Fibroblast of lung (primary cell): ENCODE measurements at places on chromosomes 12 and 14. TPM values are rescaled to one million over a fixed set of nuclear protein-coding genes. Genes with fewer than 3 reads are reported as not detected.

- no peaks in the 10 kb centered on the region for H3K36me3 ChIP-seq
- DNase-seq = peak; percentile 58
- no peaks in the 10 kb centered on the region for H3K27me3 ChIP-seq
- H3K4me1 ChIP-seq = no peaks in the 10 kb centered on the region
- no peak overlapping the region for H3K4me3 ChIP-seq
Observed at GRCh38 chr12:22377731-22378496, 43.4 kb upstream of the ST8SIA1 start.

GRCh38 chr14:29454026-29454693 is 473.5 kb downstream of the PRKD1 start:
- no peaks in the 10 kb centered on the region for H3K36me3 ChIP-seq
- no peak overlapping the region for H3K27ac ChIP-seq
- H3K4me3 ChIP-seq = no peak overlapping the region
- no peak for DNase-seq

GRCh38 chr12:5083955-5084849 is 40.5 kb downstream of the KCNA5 start:
- no peaks in the 10 kb centered on the region for H3K27me3 ChIP-seq
- peak; percentile 75 for DNase-seq
- H3K4me1 ChIP-seq = peaks cover 28% of the 10 kb centered on the region

DNA sequence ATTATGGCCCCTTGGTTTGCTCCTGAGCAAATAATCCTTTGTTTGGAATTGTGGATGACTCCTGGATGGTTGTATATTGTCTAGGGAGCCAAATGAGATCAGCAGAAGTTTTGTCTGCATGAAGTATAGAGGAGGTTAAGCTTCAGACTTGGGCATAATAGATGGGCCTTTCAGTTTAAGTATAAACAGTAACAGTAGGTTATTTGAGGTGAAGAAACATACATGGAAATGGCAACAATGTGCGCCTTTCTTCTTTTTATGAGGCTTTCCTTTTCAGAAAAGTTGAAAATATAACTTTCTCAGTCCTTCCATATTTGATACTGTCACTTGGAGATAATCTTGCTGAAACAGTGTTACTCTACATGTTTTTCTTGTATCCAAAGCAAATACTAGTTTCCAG is 63.7 kb upstream of the PPP1R12A start:
- no peak overlapping the region for H3K27ac ChIP-seq
- H3K4me3 ChIP-seq = no peak overlapping the region
- DNase-seq = no peak

GRCh38 chr12:127343940-127344339 is 923.0 kb upstream of the TMEM132C start:
- H3K27ac ChIP-seq = no peak overlapping the region
- H3K4me3 ChIP-seq = no peak overlapping the region
- H3K27me3 ChIP-seq = no peaks in the 10 kb centered on the region
- peak; percentile 25 for DNase-seq

- H3K27ac ChIP-seq = no peak overlapping the region
- H3K36me3 ChIP-seq = no peaks in the 10 kb centered on the region
- DNase-seq = no peak
- H3K4me1 ChIP-seq = no peaks in the 10 kb centered on the region
- H3K27me3 ChIP-seq = peaks cover 19% of the 10 kb centered on the region
Observed at GRCh38 chr12:1814266-1814665, 6.1 kb upstream of the LRTM2 start.

GRCh38 chr12:14211947-14212387 is 153.5 kb upstream of the ATF7IP start:
- no peak overlapping the region for H3K4me3 ChIP-seq
- H3K27me3 ChIP-seq = no peaks in the 10 kb centered on the region
- H3K36me3 ChIP-seq = no peaks in the 10 kb centered on the region
- H3K4me1 ChIP-seq = no peaks in the 10 kb centered on the region
- DNase-seq = no peak
- H3K27ac ChIP-seq = no peak overlapping the region

DNA sequence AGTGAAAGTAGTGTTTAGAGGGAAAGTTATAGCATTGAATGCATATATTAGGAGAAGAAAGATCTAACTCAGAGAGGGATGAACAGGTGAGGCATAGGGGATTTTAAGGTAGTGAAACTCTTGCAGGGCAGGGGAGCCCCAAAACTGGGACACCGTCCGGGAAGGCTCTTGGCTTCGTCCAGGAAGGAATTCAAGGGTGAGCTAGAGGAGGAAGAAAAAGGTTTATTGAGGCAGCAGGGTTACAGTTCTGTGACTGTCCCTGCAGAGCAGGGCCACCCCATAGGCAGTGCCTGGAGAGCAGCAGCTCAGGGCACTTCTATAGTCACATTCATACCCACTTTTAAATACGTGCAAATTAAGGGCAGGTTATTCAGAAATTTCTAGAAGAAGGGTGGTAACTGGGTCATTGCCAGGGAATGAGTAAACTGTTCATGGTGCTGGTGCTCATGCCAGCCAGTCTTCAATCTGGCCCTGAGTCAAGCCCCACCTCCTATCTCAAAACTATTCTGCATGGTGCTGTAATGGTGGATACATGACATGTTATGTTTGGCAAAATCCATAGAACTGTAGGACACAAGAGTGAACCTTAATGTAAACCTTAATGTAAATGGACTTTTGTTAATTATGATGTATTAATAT is 1.2 kb upstream of the OAS1 start:
- no peaks in the 10 kb centered on the region for H3K36me3 ChIP-seq
- H3K4me3 ChIP-seq = no peak overlapping the region
- H3K27ac ChIP-seq = no peak overlapping the region
- DNase-seq = no peak

DNA sequence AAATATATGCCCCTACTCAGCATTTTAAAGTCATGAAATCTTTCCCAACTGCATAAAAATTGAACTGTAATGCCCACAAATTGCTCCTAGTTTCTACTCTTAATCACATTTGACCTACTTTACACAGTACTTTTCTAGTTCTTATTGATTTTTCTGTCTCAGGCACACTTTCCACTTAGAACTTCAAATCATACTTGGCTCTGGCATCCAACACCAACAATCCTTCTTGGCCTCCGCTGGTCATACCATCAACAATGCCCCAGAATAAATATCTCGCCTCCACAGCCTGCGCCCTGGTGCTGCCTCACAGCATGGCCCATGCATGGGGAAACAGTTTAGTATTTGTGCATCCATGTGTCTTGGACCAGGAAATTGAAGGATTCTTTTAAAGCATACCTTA is 107.5 kb upstream of the SYT10 start:
- no peaks in the 10 kb centered on the region for H3K27me3 ChIP-seq
- H3K27ac ChIP-seq = no peak overlapping the region
- H3K4me3 ChIP-seq = no peak overlapping the region
- H3K36me3 ChIP-seq = no peaks in the 10 kb centered on the region
- H3K4me1 ChIP-seq = no peaks in the 10 kb centered on the region

DNA sequence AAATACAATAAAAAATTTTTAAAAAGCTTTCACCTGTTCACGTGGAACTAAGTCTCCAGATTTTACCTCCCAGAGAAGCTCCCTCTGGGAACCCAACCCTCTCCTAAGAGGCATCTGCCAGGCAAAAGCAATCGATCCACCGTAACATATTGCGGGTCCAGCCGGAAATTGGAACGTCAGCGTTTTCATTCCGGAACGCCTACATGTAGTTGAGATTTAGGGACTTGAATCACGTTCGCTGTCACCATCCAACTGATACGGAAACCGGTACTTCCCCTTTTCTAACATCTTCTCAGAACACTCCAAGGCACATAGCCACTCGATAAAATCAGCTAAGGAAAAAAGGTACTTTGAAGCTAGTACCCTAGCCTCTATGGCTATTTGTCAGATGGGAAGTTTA is 70.3 kb downstream of the COX16 start:
- no peak overlapping the region for H3K27ac ChIP-seq
- DNase-seq = no peak
- no peaks in the 10 kb centered on the region for H3K4me1 ChIP-seq

DNA sequence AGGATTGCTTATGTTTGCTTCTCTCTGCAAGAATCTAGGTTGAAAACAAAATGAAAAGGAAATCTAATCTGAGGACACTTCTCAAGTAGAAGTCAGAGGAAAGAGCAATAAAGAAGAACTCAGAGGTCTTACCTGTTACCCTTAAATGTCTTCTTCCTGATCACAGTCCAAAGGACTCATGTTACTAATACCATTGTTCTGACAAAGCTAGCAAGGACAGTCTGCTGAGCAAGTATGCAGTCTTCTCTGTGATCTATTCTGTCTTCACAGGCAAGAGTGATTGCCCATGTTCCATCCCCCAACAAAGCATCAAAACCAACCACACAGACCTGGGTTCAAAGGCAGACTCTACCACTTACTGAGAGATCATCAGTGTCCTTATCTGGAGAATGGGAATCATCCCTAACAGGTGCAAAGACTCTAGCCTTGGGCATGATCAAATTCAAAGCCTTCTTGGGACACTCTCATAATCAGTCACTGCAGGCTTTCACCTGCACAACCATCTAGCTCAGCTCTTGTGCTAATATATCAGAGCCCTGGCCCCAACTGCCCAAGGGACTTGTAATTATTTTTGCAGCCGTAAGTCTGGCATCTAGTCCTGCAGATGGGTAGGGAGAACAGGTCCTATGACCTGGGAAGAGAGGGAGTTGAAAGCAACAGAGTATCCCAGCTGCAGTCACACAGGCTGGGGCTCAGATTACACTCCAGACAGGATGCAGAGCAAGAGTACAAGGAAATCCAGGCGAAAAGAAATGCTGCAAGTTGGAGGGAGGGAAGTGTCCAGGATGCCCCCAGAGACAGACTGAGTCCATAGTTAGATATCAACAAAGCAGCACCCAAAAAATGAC is 97.9 kb upstream of the NUDT4 start:
- H3K4me1 ChIP-seq = no peaks in the 10 kb centered on the region
- peak; percentile 25 for DNase-seq
- H3K36me3 ChIP-seq = no peaks in the 10 kb centered on the region
- H3K27ac ChIP-seq = no peak overlapping the region
- H3K27me3 ChIP-seq = no peaks in the 10 kb centered on the region
- no peak overlapping the region for H3K4me3 ChIP-seq

DNA sequence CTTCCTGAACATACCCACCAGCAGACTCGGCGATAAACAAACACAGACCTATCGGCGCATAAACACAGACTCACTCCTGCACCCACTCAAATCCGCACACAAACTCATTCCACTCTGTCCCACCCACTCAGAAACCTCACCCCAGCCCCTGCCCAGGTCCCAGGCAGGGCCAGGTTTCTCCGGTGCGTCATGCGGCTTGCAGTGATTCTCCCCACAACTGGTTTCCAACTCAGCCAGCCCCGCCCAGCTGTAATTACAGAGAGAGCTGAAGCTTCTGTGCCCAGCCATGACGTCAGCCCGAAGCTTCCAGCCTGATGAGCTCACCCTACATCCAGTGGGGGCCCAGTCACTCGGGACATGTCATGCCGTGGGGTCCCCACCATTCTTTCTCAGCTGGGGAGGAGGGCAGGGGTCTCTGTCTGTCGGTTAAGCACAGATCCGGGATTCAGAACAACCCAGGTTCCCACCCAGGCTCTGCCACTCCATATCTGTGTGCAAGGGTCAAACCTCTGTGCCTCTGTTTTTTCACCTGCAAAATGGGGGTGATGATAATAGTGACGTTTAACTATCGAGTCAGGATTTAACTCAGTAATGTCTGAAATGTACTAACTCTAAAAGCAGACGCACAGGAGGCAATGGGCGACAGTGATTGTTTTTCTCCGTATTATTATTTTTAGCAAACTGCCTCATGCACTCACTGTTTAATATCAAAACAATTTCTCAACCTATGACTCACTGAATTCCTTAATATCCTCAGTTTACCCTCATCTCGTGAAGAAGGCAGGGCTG is 2.3 kb upstream of the HSPB8 start:
- H3K4me3 ChIP-seq = peak overlapping the region; percentile 55
- H3K4me1 ChIP-seq = peaks cover 17% of the 10 kb centered on the region
- peak overlapping the region; percentile 33 for H3K27ac ChIP-seq
- peaks cover 5% of the 10 kb centered on the region for H3K27me3 ChIP-seq
- no peaks in the 10 kb centered on the region for H3K36me3 ChIP-seq

- H3K27me3 ChIP-seq = no peaks in the 10 kb centered on the region
- H3K4me3 ChIP-seq = no peak overlapping the region
- no peaks in the 10 kb centered on the region for H3K36me3 ChIP-seq
- peak; percentile 52 for DNase-seq
- H3K27ac ChIP-seq = no peak overlapping the region
Observed at GRCh38 chr14:82855912-82856391, 1322.3 kb upstream of the SEL1L start.

DNA sequence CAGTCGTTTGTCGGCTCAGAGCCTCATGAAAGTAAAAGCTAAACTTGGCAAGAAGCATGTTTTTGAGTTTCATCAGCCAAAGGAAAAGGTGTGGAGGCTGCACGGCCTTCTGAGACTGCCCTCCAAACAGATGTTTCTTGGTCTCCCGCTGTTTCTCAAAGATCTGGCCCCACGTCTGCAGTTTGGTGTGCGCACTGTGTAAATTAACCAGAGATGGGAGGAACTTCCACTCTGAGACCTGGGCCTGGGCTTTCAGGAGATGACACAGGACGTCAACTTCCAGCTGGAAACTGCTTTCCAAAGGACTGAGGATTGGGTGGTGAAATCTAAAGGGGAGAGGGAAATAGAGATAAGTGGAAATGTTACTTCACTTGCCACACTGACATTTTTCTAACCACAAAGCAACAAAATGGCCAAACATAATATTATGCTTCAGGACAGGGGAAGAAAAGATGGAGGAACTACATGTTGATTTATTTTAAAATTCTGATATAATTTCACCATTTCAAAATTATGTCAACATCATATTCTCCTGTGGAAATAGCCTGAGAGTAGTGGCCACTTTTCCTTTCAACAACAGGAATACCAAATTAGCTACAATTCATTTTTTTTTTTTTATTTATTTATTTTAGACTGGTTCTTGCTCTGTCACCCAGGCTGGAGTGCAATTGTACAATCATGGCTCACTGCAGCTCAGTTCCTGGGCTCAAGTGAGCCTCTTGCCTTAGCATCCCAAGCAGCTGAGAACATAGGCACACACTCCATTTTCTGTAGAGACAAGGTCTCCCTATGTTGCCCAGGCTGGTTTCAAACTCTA is 27.6 kb downstream of the KICS2 start:
- DNase-seq = peak; percentile 15
- H3K27ac ChIP-seq = no peak overlapping the region
- H3K4me3 ChIP-seq = no peak overlapping the region
- peaks cover 3% of the 10 kb centered on the region for H3K36me3 ChIP-seq

- no peaks in the 10 kb centered on the region for H3K4me1 ChIP-seq
- peaks cover 83% of the 10 kb centered on the region for H3K27me3 ChIP-seq
- no peaks in the 10 kb centered on the region for H3K36me3 ChIP-seq
- H3K4me3 ChIP-seq = no peak overlapping the region
Observed at GRCh38 chr12:53998110-53998899, 1.7 kb upstream of the HOXC9 start.

The ACRBP gene
- under 0.01 and 0.33 TPM in 2 replicates for total RNA-seq

The CCDC196 gene
- total RNA-seq = not detected in 2 replicates

The NEUROD4 gene
- total RNA-seq = not detected in 2 replicates

The POTEM gene
- total RNA-seq = not detected in 2 replicates

The OR10AD1 gene
- not detected in 2 replicates for total RNA-seq

The GPR68 gene
- total RNA-seq = 0.26 and 0.66 TPM in 2 replicates

The TNFRSF1A gene
- total RNA-seq = 141 and 157 TPM in 2 replicates

The SERPINA9 gene
- not detected in 2 replicates for total RNA-seq

The PAH gene
- not detected in 2 replicates for total RNA-seq
